ENCODE measurements at places on chromosomes 16 and 17.

GRCh38 chr17:42421507-42422338, 1.3 kb downstream of the CAVIN1 start:
- no peak for DNase-seq

DNA sequence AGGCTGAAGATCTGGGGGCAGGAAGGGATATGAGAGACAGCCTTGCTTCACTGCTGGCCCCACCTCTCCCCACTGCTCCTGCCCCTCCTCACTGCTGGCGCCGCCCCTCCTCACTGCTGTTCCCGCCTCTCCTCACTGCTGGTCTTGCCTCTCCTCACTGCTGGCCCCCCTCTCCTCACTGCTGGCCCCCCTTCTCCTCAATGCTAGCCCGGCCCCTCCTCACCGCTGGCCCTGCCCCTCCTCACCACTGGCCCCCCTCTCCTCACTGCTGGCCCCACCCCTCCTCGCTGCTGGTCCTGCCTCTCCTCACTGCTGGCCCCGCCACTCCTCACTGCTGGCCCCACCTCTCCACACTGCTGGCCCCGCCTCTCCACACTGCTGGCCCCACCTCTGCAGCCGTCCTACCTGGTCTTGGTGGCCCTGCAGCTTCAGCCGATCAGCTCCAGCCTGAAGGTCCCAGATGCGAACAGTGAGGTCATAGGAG, 9.5 kb upstream of the PAM16 start:
- peak; percentile 84 for DNase-seq

DNA sequence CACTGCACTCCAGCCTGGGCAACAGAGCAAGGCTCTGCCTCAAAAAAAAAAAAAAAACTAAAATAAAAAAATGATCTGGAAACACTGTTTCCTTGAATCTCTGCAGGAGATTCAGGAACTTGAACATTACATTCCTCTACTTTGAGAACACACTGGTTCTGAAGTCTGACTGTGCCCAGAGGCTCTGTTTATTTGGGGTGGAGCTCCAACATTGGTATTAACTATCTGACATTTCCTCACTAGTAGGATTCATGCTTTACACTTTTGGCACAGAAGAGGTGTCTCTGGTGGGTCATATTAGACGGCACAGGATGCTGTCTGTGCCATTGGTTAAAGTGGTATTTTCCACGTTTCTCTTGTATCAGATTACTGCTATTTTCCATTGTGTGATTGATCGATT, 10.4 kb downstream of the SULT1A2 start:
- no peak for DNase-seq

GRCh38 chr16:50602531-50603205, 54.5 kb downstream of the NKD1 start:
- DNase-seq, result no peak

DNA sequence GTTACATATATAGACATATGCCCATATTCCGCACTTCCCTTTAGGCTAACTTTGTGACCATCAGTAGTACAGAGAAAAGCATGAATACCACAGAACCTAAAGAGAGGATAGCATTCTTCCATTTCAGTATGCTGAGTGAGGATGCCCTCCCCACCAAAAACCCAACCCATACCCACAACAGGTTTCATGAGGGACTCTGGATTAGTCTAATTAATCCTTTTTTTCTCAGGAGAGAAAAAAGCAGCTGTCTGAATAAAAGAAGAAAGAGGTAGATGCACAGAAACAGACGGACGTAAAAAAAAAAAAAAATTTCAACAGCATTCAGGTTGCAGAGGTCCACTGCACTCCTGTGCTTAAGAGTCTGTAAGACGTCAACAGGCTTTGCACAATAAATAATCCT, 6.7 kb downstream of the MMD start:
- DNase-seq, result peak; percentile 94

GRCh38 chr17:7548585-7549400, at the start of gene TNFSF12:
Gene TNFSF12 (plus strand): TSS chr17:7549058. CDS start chr17:7549154, 96 bp downstream.
- peak; percentile 27 for DNase-seq

GRCh38 chr16:11234884-11235702, 20.9 kb downstream of the SOCS1 start:
- no peak for DNase-seq

GRCh38 chr16:85152414-85153030, 40.2 kb upstream of the CIBAR2 start:
- peak; percentile 47 for DNase-seq

DNA sequence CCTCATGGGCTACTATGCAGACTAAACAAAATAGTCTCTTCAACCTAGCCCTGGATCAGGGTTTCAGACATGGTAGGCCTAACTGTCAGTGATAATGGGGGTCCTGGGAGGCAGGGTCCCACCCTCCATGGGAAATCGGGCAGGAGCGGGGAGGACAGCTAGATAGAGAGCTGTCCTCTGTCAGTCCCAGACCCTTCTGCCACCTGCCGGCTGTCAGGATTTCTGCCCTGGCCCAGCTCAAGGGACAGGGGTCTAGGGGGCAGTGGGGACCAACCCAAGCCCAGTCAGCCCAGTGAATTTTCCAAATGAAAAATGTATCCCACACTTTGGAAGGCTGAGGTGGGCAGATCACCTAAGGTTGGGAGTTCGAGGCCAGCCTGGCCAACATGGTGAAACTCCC, 5.3 kb downstream of the CA7 start:
- no peak for DNase-seq

DNA sequence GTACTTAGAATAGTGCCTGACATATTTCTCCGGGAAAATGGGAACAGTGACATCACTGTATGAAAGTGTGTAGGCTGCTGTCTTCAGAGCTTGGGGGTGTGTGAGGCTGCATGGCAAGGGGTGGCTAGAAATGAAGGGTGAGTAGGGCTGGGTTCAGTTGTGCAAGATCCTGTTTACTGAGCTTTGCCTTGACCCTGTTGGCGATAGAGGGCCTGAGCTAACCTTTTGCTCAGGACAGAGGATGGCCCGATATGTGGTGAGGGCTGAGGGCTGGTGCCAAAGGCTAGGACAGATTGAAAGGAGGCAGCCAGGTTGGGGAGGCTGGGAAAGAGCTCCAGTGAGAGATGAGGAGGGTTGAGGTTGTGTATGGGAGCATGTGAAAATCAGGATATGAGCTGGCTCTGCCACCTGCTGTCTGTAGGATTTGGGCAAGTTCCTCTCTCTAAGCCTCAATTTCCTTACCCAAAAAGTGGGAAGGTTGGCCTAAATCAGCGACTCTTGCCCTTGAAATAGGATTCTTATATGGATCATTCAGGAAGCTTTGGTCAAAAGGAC, 6.0 kb upstream of the CCL1 start:
- no peak for DNase-seq

GRCh38 chr17:28901866-28902818, 737 bp downstream of the DHRS13 start:
- peak; percentile 80 for DNase-seq

GRCh38 chr16:75248536-75249380, 2.7 kb downstream of the BCAR1 start:
- DNase-seq, result no peak

DNA sequence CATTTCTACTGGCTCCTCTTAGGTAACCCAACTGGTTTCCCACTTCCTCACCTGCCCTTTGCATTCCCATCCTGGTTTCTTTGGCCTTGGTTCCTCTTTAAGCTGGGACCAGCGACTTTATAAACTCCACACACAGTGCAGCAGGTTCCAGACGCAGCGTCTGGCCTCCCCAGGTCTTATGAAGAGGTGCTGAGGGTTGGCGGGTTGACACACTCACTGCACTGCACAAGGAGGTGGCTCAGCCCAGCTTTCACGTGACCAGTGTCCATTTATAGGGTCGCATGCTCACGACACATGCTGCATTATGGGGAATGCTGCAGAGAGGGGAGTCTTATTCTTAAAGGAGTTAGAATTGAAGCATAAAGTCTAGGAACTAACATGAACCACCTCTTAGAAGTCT, 70.8 kb downstream of the ZFHX3 start:
- DNase-seq, result no peak

GRCh38 chr16:51008607-51009006, 142.5 kb downstream of the SALL1 start:
- DNase-seq, result no peak

DNA sequence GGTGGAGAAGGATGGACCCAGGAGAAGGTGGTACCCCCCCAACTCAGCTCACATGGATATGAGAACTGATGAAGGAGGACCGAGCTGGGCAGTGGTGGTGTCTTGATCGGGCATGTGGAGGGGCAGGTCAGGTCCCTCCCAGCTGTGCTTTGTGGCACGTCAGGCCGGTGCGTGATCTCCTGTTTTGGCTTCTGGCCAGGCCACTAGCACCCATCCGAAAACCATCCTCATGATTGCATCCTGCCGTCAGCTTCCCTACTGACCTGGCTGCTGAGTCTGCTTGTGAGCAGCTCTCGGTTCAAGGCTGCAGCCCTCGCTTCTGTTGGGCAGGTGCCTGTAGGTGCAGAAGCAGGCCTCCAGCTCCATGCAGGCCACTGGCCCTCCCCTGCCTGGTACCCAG, 53.1 kb downstream of the PLD6 start:
- no peak for DNase-seq

DNA sequence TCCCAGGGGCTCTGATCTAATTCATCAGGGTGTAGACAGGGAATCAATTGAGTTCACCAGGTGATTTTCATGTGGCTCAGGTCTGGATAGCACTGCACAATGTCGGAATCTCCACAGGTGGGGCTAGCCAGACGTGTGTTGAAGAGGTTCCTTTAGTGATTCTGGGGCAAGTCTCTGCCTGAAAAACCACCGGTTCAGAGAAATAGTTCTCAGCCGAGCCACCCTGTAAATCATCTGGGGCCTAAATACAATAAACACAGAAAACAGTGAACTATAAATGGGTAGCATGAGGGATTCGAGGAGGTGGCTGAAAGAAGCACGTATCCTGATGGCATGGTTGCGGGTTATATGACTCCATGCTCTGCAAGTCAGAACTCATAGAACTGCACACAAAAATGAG, 21.3 kb downstream of the ASPA start:
- DNase-seq, result no peak

GRCh38 chr17:70159980-70160379, 9.4 kb upstream of the KCNJ2 start:
- no peak for DNase-seq

DNA sequence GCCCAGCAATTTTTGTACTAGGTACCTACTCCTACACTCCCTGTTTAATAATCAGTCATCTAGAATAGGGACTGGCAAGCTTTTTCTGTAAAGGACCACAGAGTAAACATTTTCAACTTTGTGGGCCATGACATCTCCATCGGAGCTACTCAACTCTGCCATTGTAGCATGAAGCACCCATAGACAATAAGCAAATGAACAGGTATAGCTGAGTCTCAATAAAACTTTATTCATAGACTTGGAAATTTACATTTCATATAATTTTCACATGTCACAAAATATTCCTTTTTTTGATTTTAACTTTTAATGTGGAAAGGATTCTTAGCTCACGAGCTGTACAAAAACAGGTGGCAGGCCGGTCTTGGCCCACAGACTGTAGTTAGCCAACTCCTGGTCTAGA, 345.8 kb downstream of the SOX9 start:
- no peak for DNase-seq

DNA sequence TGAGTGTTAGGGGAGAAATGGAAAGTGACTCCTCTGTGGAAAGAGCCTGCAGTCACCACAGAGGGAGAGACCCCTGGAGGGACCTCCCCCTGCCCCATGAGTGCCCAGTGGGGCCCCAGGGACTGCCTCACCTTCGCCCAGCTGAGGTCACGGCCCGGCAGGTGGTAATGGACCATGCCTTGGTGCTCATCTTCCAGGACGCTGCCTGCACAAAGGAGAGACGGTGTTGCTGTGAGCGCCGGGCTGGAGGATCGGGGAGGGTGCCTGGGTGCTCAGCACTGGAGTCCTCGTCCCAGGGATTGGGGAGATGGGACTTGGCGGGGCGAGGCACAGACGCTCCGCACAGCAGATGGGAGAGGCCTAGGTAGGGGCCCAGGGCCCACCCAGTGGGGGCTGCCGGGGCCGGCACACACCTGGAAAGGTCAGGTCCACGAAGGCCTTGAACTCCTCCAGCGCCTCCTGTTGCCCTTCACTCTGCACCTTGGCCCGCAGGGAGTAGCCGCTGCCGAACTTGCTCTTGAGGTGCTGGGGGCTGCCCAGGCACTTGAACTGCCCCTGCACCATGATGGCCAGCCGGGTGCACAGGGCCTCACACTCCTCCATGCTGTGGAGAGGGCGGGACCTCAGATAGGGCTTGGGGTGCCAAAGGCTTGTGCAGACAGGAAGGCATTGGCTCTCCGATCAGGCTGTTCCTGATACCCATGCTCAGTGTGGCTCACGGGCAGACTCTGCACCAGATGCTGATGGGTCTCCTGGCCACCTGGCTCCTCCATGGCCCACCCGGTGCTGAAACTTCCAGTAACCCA, 9.7 kb upstream of the RNPS1 start:
- no peak for DNase-seq

GRCh38 chr16:84418056-84418849, 49.9 kb downstream of the ATP2C2 start:
- no peak for DNase-seq

GRCh38 chr16:10791048-10791447, 27.5 kb downstream of the TVP23A start:
- no peak for DNase-seq

GRCh38 chr16:78552106-78552675, 452.7 kb downstream of the WWOX start:
- DNase-seq, result peak; percentile 23

GRCh38 chr17:37182786-37183465, 192.9 kb upstream of the C17orf78 start:
- no peak for DNase-seq

DNA sequence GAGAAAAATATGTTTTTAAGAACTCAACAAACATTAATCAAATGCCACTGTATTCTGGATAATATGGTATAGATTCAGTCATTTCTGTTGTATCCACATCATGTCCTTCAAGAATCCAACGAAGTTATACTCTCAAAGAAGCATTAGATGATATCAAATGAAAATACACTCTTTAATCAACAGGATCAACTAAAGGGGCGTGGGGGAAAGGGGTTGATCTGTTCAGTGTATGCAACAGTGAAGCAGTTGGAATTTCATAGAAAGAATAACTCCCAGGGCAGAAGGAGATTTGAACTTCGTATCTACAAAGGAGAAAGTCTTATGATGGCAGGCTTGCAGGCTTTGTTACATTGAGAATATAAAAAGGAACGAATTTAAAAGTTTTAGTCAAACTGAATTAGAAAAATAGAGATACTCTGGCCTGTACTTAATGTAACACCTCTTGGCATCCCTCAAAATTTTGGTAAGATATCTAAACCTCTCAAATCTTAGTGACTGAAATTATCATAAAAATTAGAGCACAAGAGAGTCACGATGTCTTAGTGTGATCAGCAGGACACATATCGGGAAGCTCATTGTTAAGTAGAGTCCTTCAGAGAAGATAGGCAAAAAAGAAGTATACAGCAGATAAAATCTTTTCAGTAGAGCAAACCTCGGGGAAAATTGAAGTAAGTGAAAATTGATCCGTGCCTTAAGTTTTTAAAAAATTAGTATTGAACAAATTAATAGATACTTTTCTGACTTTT, 431.4 kb downstream of the KCNJ18 start:
- no peak for DNase-seq
